ENCODE measurements at places on chromosomes 1 and 21.

DNA sequence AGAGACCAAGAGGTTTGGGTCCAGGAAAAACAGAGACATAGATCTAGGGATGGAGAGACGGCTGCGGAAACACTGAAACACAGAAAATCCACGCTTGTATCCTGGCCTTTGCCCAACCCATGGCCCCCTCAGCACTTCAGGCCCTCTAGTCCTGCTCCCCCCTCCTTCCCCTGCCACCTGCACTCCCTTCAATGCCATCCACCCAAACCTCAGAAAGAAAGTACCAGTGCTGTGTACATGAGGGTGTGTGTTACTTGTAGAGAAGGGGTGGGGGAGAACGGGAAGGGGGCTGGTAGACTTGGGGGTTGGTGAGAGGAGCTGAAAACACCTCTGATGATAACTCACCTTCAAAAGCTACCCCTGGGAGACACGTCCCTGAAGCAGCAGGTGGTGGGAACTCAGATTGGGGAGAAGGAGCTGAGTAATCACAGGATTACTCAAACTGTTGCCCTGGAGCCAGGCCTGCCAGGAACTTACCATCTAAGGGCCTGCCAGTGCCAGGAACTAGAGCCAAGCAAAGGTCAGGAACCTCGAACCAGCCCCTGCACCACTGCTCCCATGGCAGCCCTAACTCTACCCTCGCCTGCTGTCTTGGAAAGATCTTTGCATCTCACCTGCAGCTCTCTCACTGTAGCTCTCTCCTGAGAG lies 11.5 kb downstream of the RORC start:
- no peak for DNase-seq

GRCh38 chr21:46089285-46089684 lies 8.6 kb upstream of the COL6A2 start:
- DNase-seq = no peak

DNA sequence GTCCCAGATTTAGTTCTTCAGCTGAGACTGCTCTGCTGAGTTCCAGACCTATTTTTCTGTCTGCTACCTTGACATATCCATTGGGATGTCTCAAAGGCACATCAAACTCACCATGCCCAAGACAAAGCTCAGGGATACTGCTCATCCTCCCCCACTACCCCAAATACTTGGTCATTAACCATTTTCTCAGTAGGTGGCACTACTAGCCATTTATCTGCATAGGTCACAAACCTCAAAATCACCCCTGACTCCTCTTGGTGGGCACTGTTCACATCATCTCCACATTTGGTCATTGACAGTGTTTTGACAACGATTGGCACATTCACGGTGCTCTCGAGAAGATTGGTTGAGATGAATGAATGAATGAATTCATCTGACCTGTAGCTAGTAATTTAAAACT lies 32.1 kb downstream of the CACNA1S start:
- DNase-seq = no peak

DNA sequence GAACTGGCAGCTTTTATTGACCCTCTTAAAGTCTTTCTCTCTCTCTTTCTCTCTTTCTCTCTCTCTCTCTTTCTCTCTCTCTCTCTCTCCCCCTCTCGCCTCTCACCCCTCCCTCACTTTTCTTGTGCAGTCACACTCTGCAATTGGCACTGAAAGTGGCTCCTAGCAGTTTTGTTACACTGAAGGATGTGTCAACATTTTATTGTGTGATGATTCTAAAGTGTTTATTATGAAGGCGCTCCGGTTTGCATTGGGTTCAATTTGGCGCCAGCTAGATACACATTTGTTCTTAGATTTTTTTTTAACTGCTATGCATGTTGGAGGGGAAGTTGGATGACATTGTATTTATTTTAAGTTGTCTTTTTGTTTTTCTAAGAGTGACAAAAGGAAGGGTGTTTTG lies 64.0 kb upstream of the CHRM3 start:
- DNase-seq = no peak

GRCh38 chr1:111880881-111881837 lies 108.3 kb downstream of the KCND3 start:
- DNase-seq = no peak

DNA sequence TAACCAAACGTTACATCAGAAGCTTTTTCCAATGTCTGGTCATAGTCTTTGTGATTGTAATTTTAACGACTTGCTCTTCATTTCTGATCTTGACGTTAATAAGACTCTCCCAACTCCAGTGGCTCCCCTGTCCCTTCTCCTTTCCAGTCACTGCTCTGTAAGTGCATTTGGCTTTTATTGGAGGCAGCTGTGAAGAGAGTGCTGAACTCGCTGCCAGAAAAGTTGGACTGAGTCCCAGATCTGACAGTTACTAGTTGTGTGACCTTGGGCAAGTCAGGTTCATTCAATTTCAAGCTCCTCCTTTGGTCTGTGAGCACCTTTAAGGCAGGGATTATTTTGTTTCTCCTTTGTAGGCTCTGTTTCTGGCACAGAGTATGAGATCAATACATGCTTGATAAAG lies 109.6 kb upstream of the TSPAN2 start:
- no peak for DNase-seq

DNA sequence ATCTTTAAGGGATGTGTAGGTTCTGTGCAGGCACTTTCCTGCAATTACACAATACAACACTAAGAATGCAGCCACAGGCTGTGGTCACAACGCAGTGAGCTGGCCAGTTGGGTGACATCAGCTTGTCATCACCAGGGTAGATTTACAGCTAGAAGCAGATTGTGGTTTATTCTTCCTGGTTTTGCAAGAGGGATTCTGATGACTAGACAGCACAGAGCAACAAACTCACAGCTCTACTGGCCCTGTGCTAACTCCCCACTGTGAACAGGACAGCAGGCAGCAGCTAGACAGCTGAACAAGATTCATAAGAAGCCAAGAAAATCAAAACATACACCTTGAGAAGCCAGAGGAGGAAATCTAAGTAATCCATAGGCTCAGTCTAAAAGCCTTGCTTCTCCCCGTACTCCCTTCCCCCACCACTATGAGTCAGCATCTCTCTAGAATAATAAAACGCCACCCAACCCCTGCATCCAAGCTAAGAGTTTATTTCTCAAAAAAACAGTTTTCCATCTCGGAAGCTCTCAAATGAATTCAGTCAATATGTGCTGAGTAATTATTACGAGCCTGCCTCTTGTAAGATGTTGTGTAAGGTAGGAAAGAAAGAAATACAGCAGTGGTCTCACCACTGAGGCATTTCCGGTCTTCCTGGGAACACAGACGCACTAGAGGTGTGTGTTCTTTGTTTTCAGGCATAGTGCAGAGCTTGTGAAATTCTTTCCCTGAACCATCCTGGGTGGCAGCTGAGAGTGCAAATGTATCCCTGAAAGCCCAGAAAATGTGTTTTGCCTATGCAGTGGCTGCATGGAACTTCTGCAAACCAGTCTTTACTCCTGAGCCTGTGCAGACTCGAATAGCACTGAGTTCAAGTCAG lies 162.8 kb downstream of the NTPCR start:
- DNase-seq = peak; percentile 37

DNA sequence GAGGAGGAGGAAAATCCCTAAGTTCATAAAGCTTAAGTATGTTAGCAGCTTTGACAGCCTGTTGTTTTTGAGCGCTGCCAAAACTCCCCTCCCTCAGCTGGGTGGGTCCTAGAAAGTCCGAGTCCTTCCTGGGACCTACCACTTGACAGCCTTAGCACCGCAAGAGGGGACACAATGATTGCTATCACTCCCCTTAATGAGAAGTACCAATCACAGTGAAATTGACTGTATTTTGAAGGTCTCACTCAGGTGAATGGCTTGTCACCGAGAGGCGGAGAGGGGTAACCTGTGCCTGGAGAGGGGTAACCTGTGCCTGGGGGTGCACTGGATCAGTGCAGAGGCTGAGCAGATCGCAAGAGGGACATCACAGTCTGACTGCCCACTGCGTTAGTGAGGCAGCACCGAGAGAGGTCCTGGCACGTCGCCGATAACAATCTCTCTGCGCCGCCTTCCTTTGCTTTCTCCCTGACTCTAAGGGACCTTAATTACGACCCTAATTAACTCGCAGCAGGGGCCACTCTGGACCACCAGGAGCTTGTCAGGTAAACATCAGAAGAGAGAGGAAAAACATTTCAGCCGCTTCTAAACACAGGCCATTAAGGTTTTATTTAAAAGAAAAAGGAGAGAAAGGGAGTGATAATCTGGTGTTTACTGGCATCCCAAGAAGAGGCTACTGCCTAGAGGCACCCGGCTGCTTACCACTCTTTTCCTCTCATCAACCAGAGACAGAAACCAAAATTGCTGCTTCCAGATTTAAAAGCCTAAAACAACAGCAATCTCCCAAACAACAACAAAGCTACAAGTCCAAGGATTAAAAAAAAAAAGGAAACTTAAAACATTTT lies 25.7 kb upstream of the KCNK1 start:
- DNase-seq = no peak

DNA sequence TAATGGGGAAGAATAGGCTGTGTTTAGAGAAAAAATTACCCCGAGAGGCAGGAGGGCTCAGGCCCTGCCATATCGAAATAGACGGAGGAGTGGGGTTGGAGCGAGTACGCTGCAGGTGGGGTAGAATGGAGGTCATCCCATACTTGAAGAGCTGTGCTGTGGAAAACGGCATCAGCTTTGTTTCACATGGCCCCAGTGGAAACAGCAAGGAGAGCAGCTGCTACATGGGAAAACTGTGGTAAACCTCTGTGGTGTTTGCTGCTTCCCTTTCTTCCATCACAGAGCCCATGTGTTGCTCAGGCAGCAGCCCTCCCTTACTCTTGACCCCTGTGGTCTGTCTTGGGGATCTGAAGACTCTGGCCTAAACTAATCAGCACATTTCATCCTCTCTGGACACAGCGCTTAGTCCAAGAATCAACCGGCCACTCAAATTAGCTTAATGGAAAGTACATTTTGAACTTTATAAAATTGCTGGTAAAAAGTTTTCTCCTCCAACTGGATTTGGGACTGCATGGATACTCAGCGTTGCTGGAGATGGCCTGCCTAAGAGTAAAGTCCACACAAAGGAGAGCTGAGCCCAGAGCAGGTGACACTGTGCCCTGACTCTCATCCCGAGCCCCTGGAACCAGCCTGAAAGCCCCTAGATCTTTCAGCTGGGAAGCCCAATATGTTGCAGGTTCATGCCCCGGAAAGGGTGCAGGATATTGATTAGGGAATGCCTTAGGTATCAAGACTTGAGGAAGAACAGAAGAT lies 127.1 kb upstream of the GADD45A start:
- no peak for DNase-seq

DNA sequence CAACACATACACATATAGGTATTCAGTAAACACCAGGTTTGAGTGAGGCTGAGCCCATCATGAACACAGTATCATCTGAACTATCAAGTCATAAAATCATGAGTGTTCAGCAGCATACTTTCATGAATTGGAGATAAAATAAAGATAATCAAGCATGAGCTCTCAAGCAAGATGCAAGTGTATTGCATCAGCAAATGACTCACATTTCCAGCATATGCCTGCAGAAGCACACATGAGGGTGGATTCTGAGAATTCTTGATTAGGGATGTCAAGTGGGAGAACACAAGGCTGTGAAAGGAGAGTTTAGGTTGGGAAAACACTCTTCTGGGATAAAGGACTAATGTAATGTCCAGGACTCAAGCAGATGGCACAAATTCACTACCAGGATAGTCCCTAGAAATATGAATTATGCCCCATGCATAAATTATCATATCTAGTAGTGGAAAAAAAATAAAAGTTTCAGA lies 299.2 kb downstream of the SRGAP2C start:
- DNase-seq = no peak

DNA sequence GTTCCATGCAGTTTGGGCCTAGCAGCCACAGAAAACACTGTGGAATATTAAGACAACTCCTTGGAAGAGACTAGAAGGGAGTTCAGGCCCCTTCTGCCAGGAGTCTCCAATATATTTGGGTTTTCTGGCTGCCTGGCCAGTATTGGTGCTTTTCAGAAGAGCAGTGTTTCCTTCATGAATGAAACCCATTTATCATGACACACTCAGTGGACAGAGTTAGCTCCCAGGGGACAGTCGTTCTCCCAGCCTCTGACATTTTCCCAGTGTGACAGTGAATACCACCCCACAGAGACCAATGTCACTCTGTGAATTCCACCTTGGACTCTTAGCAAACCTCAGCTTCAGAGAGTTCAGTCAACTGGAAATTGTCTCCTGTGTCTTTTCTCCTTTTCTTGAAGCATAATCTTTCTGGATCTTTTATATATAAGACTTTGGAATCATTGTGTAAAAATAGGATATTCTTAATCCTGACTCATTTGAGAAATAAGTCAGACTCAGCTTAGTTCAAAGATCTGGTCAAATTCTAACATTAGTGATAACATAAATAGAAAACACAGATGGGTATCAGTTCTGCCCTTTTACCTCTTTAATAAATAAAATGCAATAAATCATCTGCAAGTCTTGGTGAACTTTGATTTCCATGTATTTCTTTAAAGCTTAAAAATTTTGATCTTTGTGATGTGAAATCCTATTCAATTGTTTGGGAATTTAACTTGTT lies 40.4 kb downstream of the GNG12 start:
- DNase-seq = no peak

DNA sequence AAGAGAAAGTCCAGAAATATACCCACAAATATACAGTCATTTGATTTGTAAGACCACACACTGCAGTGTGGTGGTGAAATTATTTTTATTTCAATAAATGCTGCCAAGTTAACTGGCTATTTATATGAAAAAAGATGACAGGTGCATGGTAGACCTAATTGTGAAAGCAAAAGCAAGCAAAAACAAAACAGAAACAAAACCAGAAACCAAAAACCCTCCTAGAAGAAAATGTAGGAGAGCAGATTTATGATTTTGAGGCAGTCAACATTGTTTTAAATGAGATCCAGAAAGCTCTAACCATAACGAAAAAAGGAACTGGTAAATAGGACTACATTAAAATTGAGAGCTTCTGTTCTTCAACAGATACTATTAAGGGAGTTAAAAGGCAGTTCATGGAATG lies 303.6 kb downstream of the PRDM2 start:
- no peak for DNase-seq

DNA sequence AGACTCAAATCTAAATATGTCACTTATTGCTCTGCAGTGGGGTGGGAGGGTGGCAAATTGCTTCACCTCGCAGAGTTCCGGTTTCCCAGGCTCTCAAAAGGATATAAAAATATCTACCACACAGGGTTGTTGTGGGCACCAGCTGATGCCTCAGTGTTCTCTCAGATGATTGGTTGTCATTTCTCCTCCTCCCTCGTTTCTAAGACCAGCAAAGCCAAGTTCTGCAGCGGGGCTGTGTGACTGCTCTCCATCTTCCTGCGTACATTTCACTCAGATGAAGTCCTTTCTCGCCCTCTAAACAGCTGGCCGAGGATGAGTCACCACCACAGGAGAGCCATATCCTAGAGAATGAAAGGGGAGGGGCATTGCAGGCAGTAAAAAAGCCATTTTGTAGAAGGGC lies 35.0 kb upstream of the VWA5B1 start:
- no peak for DNase-seq

DNA sequence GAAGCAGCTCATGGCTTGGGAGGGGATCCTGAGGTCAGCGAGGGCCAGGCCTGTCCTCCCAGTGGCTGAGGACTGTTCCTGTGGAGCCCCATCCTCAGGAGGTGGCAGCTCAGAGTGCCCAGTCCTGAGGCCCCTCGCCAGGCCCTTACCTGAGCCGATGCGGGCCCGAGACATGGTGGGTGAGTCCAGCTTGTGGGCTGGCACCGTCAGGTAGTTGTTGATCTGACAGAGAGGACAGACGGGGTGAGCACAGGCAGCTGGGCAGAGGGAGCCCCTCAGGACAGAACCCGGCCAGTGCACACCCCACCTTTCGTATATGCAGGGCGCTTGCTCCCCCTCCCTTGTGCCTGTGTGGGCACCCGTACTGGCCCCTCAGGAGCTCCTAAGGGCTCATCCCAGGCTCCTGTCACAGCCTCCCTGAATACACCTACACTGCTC lies 53.9 kb downstream of the SLC9A1 start:
- DNase-seq = no peak

Data from stimulated activated naive CD8-positive, alpha-beta T cell treated with anti-CD3 and anti-CD28 coated beads, Interleukin-15, Interleukin-2, amounts not matched to agents 100 U/mL and 50 U/mL, for 24 hours (primary cell).